ENCODE measurements at places on chromosomes 7 and 10. TPM values are rescaled to one million over a fixed set of nuclear protein-coding genes. Genes with fewer than 3 reads are reported as not detected.
A peak's percentile ranks its signal among the peaks of the same experiment; 100 is the strongest.

Gene CHST15
- total RNA-seq: 21.7 TPM

Gene NUTM2D
- total RNA-seq: 4.1 TPM

DNA sequence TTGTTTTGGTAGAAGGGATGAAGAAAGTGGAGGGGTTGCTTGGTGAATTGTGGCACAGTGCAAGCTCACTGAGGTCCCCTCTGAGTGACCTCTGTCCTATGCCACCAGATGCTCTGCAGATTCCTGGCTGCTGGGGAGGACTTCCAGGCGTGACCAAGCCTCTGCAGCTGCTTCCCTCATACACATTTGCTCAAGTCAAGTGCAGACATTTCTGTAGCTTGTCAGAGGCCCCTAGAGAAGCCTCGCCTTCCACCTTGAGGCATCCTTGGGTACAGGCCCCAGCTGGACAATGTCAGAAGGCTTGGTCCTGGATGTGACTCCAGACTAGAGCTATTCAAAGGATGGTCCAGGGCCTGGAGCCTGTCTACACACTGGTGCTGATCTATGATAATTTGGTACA is 464.2 kb downstream of the PLXNA4 start:
- no peaks in the 10 kb centered on the region for H3K36me3 ChIP-seq
- H3K4me3 ChIP-seq: no peak overlapping the region
- no peak overlapping the region for H3K27ac ChIP-seq
- no peaks in the 10 kb centered on the region for H3K4me1 ChIP-seq
- no peak for DNase-seq

DNA sequence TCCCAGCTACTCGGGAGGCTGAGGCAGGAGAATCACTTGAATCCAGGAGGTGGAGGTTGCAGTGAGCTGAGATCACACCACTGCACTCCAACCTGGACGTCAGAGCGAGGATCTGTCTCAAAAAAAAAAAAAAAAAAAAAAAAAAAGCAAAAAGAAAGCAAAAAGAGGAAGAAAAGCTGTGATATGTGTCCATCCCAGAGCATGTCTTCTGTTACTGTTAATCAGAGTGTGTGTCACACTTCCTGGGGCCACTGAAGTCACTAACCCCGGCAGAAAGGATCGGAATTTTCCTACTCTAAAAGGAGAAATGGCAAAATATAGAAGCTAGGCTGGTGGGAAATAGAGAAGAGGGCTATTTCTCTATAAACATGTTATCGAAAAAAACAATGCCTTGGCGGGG is 11.9 kb downstream of the PIK3AP1 start:
- no peak for DNase-seq
- no peak overlapping the region for H3K27ac ChIP-seq
- no peaks in the 10 kb centered on the region for H3K27me3 ChIP-seq
- no peaks in the 10 kb centered on the region for H3K36me3 ChIP-seq
- H3K4me1 ChIP-seq: no peaks in the 10 kb centered on the region

GRCh38 chr10:132481690-132482089 is 55.9 kb upstream of the INPP5A start:
- H3K4me3 ChIP-seq: no peak overlapping the region
- H3K36me3 ChIP-seq: no peaks in the 10 kb centered on the region
- H3K27me3 ChIP-seq: peaks cover 8% of the 10 kb centered on the region
- no peak for DNase-seq

DNA sequence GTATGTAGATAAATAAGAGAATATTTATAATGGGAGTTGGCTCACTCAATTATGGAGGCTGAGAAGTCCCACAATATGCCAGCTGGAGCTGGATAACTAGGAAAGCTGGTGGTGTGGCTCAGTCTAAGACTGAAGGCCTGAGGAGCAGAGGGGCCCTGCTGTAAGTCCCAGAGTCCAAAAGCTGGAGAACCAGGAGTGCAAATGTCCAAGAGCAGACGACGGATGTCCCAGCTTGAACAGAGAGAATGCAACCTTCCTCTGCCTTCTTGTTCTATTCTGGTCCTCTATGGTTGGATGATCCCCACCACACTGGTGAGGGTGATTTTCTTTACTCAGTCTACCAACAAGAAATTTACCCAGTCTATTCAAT is 13.2 kb downstream of the IL2RA start:
- no peak overlapping the region for H3K4me3 ChIP-seq
- DNase-seq: no peak
- H3K27me3 ChIP-seq: peaks cover 3% of the 10 kb centered on the region

DNA sequence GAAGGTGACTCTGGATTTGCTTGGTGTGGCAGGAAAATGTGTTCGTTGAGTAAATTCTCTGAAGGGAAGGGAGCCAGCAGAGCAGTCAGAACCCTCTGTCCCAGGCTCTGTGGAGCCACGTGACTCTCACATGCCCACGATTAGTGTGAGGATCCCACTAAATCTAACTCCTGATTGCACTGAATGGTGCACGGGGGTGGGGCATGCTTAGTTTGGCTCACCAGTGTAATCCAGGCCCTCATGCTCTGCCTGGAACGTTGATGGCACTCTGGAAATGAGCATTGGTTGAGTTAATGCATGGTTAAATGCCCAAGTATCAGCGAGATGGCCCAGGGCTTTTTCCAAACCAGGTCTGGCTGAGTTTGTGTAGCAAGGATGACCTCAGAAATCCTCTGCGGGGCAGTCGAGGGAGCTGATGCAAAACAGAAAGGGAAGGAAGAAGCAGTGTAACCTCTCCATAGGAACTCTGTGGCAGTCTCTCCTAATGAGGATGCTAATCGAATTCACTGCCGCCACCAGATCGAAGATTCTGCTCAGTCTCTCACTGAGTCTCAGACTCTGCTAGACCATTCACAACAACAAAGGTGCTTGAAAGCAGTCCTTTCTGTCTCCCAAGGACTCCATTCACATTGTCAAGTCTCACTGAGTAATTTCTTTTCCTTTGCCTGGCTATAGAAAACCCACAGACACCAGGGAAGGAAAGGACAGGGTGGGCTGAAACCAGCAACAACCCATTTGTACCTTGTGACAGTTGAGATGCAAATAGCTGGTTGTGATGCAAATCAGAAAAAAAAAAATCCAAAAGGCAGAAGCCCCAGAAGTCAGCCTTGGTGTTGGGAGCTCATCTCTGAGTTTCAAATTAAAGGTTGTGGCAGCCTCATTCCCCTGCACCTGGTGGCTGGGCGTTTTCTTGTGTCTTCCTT is 98.1 kb downstream of the C10orf105 start:
- peak overlapping the region; percentile 74 for H3K27ac ChIP-seq
- no peaks in the 10 kb centered on the region for H3K36me3 ChIP-seq
- DNase-seq: no peak
- no peaks in the 10 kb centered on the region for H3K27me3 ChIP-seq
- no peaks in the 10 kb centered on the region for H3K4me1 ChIP-seq

Measured in esophagus squamous epithelium (tissue), 5 donors.